ENCODE measurements at places on chromosomes 7 and 10.
A peak's percentile ranks its signal among the peaks of the same experiment; 100 is the strongest.

GRCh38 chr10:29946614-29946952 lies 112.8 kb downstream of the JCAD start:
- no peak for DNase-seq

DNA sequence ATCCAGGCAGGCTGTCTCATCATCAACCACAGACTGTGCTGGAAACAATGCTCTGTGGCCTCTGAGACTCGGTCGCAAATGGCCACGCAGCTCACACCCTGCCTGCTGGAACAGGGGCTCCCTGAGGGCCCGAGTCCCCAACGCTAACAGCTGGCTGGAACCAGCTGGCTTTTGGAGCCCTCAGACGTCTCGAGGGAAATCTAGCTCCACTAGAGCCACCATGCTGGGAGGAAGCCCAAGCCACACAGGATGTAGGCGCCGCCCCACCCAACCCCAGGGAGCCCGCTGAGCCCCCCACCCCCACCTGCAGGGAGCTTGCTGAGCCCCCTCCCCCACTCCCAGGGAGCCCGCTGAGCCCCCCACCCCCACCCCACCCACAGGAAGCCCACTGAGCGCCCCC lies 21.4 kb upstream of the PDGFA start:
- no peak for DNase-seq

- no peak for DNase-seq
Observed at GRCh38 chr10:69781576-69781975, 20.1 kb upstream of the COL13A1 start.

DNA sequence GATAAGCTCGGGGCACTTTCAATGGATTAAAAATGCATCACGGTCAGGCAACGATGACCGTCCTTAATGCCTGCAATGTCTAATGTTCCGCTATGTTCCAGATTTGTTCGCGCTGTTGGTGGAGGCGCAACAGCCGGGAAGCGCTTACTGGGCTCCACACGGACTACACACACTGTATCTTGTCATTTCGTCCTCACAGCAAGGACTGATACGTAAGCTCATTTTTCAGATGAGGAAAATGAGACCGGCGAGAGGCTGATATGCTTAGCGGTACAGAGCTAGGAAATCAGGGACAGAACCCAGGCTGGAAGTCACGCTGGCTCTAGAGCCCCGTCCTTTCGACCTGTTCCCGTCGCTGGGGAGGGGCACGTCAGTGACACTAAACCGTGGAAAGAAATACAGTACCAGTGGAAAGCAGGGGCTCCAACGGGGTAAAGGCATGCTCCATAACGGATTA lies 670 bp downstream of the TPK1 start:
- DNase-seq: peak; percentile 45

GRCh38 chr7:120996988-120997345 lies 8.5 kb downstream of the CPED1 start:
- DNase-seq: no peak

Data from glutamatergic neuron (in vitro differentiated cells).